NCI-H510A treated with DMSO at 0.1 percent for 48 hours (cell line): ENCODE measurements at places on chromosomes 11 and 22.

- DNase-seq = no peak
Observed at GRCh38 chr22:28674121-28674563, 5.5 kb downstream of the TTC28 start.

GRCh38 chr11:93814966-93815633, 31.0 kb downstream of the MED17 start:
- no peak for DNase-seq

GRCh38 chr11:44604171-44604581, 38.7 kb downstream of the CD82 start:
- DNase-seq = no peak

DNA sequence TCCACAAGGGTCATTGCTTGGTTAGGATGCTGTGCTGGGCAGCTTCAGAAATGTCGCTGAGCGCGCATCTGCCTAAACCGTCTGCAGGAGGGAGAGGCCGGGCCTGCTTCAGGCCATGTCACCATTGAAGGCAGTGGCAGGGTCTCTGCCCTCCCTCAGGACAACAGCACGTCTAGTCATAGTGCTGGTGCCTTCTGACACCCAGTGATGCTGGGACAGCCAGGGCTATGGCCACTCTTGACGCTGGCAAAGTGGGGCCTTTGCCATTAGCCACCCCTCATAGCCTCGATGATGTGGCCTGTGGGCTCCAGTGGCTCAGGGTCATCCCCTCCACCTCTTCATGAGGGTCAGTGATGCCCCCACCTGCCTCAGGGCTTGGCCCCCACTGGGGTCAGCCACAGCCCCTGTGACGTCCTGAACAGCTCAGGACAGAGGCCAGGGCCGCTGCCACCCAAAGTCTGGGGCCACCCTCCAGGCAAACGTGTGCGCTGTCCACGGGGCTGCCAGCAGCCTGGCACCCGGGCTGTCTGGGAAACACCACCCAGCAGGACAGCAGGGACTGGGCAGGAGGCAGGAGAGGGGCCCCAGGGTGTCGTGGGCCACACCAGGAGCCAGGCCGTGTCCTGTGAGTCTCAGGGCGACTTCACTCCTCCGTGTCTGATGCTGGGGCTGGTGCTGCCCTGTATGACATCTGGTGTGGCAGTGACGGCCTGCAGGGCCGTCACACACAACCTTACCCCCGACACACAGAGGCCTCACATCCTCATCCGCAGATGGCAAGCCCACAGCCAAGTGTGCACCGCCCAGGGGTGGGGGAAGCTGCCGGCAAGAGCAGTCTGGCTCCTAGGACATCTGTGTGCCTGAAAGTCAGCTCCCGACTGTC, 42.5 kb downstream of the CERK start:
- DNase-seq = no peak

DNA sequence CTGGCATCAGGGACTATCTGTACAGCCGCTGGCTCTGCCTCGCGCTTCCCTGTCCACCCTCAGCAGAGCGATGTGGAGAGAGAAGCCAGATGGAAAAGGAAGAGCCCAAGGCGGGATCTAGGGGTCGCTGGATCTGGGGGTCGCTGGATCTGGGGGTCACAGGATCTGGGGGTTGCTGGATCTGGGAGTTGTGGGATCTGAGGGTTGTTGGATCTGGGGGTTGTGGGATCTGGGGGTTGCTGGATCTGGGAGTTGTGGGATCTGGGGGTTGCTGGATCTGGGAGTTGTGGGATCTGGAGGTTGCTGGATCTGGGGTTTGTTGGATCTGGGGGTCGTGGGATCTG, 2.0 kb upstream of the MS4A10 start:
- DNase-seq = no peak
